ENCODE measurements at places on chromosomes 4 and X.
A peak's percentile ranks its signal among the peaks of the same experiment; 100 is the strongest.

GRCh38 chr4:184382189-184382846, 92.0 kb downstream of the IRF2 start:
- DNase-seq = no peak

DNA sequence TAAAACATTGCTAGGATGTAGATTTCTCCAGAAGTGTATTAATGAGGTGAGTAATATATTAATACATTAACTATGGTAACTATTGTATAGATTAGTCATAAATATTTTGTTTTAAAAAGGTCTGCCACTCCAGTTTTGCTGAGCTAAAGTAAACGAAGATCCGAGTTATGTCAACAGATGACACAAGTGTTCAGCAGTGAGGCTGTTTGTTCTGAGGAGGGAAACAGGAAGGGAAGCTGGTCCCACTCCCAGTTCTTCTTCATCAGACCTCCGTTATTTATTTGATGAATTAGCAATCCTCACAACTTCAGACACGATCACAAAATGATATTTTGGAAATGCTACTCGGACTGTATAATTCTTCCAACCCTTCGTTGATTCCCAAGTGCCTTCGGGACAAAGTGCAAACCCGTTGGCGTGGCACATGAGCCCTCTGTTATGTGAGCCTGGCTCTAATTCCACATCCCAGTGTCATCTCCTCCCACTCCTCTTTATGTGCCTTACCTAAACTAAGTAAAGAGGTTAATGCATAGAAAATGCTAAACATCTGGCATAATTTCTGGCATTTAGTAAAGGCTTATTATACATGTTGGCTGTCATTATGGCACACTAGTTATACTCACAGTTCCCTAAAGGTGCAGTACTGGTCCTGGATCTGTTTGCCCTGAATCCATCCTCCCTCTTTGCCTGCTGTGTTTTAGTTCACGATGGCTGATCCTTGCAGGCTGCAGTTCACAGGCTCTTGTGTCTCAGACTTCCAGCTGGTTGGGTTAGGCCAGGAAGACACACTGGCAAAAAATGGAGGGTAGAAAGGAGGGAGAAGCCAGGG, 190.6 kb upstream of the LNX1 start:
- no peak for DNase-seq

DNA sequence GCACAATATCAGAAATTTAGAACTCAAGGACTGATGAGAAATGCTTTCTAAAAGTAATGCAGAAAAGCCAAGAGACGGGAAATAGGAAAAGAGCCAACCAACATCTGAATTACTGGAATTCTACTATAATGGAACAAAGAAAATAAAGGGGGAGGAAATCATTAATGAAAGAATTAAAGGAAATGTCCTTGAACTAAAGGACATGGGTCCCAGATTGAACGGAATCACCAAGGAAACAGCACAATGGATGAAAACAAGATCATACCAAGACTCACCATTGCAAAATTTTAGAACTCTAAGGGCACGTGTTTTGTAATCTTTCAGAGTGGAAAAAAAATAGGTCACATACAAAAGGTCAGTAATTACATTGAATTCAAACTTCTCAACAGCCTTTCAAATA, 35.9 kb downstream of the HPGDS start:
- DNase-seq = no peak

DNA sequence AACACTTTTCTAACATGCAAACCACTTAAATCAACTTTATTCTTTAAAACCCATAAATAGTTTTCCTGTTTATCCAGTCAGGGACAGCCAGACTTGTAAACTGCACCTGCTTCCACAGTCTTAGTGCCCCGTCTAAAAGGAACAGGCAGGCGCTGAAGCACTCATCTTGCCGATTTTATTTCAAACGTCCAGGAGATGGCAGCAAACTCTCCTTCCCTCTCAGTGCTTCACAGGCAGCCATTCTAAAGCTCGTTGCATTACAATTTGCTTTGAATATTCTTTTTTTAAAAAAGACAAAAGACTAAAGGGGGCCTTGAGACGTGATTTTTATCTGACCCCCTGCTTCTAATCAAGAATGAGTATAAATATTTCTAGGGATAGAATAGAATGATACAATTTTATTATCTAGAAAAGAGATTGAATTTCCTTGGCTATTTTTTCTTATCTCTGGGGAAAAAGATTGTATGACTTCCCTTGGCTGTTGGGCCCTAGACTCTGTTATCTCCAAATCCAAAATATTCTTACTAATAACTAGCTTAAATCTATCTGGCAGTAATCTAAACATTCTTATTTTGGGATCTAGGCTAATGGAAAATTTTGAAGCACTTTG, 93.6 kb upstream of the MYOZ2 start:
- peak; percentile 9 for DNase-seq

DNA sequence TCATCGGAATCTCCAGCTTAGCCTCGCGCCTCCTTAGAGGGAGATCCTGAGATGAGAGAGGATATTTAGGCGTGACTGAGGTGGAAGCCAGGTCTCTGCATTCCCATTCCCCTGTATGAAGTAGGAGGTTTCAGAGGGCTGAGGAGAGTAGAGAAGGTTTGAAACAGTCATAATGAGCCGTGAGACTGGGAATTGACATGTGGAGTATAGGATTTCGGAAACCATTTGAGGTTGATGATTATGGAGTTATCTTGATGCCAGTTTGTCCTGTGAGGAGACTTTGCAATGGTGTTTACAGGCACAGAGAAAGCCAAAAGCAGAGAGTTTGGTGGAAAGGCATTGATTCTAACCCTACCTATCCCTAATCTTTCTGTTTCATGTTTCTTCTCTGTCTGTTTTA, 2.0 kb downstream of the CHST7 start:
- no peak for DNase-seq
